ENCODE measurements at places on chromosomes 4 and X. TPM values are rescaled to one million over a fixed set of nuclear protein-coding genes. Genes with fewer than 3 reads are reported as not detected.

Gene GPRIN3
- 0.50 TPM for polyA plus RNA-seq

Gene PCSK1N
- polyA plus RNA-seq, result 0.51 TPM

Gene PAGE4
- polyA plus RNA-seq, result not detected

Gene VCX3B
- not detected for polyA plus RNA-seq

Gene FHDC1
- polyA plus RNA-seq, result 0.06 TPM

Gene TDO2
- not detected for polyA plus RNA-seq

Gene RTL9
- polyA plus RNA-seq, result not detected

Gene FAM47C
- polyA plus RNA-seq, result not detected

Gene GPR50
- not detected for polyA plus RNA-seq

Gene RAPGEF2
- 0.44 TPM for polyA plus RNA-seq

Gene NLGN4X
- not detected for polyA plus RNA-seq
